Activated naive CD4-positive, alpha-beta T cell treated with anti-CD3 and anti-CD28 coated beads for 36 hours (primary cell): ENCODE measurements at places on chromosomes 4 and X.

GRCh38 chr4:185016946-185017758, 1.1 kb upstream of the HELT start:
- no peak for DNase-seq

DNA sequence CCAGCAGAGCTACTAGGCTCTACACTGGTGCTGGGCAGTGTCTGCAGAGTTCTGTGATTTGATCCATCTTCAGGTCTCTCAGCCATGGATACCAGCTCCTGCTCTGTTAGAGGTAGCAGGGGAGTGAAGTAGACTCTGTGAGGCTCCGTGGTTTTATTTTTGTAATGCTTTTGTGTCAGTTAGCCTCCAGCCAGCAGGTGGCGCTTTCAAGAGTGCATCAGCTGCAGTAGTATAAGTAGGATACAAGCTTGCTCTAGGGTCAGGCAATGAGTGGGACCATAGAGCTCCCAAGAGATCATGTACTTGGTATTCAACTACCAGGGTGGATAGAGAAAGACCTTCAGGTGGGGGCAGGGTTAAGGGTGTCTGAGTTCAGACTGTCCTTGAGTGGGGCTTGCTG, 362.5 kb upstream of the TRAM1L1 start:
- peak; percentile 31 for DNase-seq

- DNase-seq = peak; percentile 17
Observed at GRCh38 chr4:104967034-104967401, 179.7 kb upstream of the TET2 start.

DNA sequence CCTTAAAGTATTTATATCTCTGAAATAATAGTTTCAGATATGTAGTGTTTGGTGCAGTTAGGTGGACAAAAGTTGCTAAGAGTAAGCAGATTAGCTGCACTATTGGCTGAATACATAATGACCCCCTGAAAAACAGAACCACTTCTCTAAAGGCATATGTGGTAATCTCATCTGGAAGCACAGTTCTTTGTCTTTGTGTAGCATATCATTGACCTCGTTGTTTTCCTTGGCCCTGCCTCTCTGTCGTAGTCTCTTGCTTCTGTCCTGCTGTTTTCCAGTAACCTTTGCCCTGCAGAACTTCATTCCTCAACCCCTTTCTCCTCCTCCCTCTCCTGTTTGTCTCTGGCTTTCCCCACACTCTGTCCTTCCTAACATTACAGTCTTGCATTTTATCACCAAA, 41.4 kb downstream of the JADE3 start:
- no peak for DNase-seq

- no peak for DNase-seq
Observed at GRCh38 chr4:20532116-20532790, 168.0 kb upstream of the PACRGL start.

DNA sequence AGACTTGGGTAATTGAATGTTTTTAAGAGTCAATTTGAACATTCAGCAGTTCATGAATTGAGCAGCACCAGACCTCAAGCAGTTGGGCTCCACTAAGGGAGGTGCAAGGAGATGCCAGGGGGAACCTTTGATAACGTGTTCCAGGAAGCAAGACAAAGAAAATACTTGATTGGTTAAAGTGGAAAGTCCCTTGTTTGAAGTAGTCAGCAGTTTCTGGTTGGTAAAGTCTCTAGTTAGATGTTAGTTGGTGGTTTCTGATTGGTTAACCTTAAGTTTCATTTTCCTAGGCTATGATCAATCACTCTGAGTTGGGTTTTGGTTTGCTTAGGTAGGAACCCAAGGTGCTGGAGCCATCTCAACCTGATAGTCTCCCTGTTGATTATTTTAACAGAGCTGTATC, 4.0 kb downstream of the HERC6 start:
- DNase-seq = peak; percentile 74

- no peak for DNase-seq
Observed at GRCh38 chr4:103449296-103450023, 251.3 kb upstream of the CENPE start.

GRCh38 chr4:153530284-153530999, 64.3 kb downstream of the TMEM131L start:
- DNase-seq = peak; percentile 75
